ENCODE measurements at places on chromosomes 6 and 20.

DNA sequence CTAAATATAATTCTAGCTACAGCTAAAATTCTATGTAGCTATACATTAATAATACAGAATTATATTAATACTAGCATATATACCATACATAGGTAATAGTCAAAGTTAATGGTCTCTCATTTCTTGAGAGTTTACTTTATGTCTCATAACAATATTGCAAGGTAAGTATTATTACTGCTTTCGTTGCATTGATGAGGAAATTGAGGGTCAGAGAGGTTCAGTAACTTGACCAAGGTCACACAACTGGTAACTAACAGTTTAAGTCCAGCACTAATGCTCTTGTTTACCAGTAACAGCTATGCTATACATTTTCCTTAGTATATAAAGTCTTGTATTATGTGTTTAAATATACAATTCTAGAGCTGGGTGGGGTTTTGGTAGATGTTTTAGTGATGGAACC lies 67.6 kb downstream of the AFG1L start:
- no peak for DNase-seq

GRCh38 chr6:138297761-138298298 lies 79.5 kb upstream of the PBOV1 start:
- DNase-seq: peak; percentile 21

- DNase-seq: no peak
Measured at GRCh38 chr6:53845280-53846195, 50.7 kb downstream of the LRRC1 start.

- DNase-seq: no peak
Measured at GRCh38 chr20:49970498-49970897, 12.3 kb upstream of the SNAI1 start.

- no peak for DNase-seq
Measured at GRCh38 chr6:24932832-24933231, 2.9 kb downstream of the RIPOR2 start.

DNA sequence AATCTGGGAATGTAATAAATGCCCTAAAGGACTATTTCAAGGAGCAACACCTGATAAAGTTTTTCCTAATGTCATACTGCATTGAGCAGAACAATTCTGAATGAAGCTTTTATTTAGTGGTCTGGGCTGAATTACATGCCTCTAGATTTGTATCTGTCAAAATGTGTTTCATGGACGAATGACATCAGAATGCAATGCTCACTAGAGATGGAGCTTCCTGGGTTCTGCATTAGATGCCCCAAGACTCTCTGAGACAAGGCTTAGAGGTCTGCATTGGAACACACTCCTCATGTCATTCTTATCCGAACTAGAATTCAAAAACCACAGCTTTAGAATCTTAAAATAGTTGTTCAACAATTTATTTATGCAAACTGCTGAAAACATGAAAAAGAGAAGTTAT lies 62.0 kb downstream of the SYNE1 start:
- no peak for DNase-seq

GRCh38 chr6:18178960-18179615 lies 23.9 kb downstream of the KDM1B start:
- DNase-seq: no peak

- peak; percentile 36 for DNase-seq
Measured at GRCh38 chr20:10511509-10512251, 76.6 kb downstream of the SLX4IP start.

GRCh38 chr20:59443550-59443949 lies 143.1 kb downstream of the EDN3 start:
- DNase-seq: no peak

GRCh38 chr20:17782768-17783167 lies 83.0 kb downstream of the BANF2 start:
- no peak for DNase-seq

- no peak for DNase-seq
Measured at GRCh38 chr6:21180155-21180554, 413.4 kb upstream of the SOX4 start.

- DNase-seq: no peak
Measured at GRCh38 chr6:1581120-1581991, 28.4 kb upstream of the FOXC1 start.

GRCh38 chr6:11381801-11382513 lies 149.5 kb upstream of the NEDD9 start:
- DNase-seq: peak; percentile 47

GRCh38 chr6:8181951-8182845 lies 79.8 kb upstream of the EEF1E1 start:
- DNase-seq: no peak

All from stimulated activated naive CD8-positive, alpha-beta T cell treated with anti-CD3 and anti-CD28 coated beads, Interleukin-15, amount 100 ng/mL, for 72 hours (primary cell).